ENCODE measurements at places on chromosomes 6 and 20.

DNA sequence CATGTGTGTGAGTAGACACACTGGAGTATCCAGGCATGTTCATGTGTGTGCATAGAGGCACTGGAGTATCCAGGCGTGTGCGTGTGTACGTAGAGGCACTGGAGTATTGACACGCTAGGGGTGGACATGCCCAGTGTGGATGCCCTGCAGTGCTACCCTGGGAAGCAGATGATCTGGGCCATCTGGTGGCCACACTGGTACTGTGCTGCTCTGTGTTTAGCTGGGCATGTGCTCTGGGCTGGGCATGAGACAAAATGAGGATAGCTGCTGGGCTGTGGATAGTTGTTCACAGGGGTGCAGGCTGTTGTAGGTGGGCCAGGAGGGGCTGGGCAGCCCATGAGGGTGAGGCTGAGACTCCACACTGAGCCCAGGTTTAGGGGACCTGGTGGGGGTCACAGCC is 24.0 kb upstream of the NPBWR2 start:
- DNase-seq, result no peak

DNA sequence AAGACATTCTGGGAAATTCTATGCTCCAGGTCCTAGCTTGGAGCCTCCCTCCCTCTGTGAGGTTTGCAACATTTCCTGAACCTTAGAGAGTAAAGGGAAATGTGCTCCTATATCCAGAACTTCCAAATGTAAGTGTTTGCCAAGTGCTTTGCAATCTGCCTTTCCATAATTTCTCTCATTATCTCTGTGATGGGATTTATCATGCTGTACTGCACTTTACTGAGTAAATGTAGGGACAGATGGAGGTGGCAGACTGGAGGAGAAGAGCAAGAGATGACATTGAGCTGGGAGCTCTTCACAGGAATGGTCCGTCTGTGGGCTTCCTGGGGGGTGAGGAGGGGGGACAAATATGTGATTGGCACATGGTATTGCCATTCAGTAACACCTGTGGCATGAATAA is 184.3 kb downstream of the SOX4 start:
- DNase-seq, result no peak

DNA sequence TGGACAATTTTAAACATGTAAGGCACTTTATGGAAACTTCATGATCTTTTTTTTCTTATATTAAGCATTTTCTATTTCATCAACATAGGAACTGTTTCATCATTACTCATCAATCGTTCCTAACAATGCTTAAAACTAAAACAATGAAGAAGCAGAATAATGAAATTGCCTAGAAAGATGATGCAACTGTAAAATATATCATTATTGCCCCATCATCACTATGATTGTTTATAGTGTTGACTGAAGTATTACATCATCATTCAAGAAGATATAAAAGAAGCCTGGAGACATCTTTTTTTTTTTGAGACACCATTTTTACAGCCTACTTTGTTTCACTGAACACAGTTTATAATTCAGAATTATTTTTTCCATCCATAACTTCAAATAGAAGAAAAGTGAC is 147.2 kb downstream of the TRDN start:
- no peak for DNase-seq

GRCh38 chr6:1015825-1016224 is 296.1 kb upstream of the FOXQ1 start:
- no peak for DNase-seq

DNA sequence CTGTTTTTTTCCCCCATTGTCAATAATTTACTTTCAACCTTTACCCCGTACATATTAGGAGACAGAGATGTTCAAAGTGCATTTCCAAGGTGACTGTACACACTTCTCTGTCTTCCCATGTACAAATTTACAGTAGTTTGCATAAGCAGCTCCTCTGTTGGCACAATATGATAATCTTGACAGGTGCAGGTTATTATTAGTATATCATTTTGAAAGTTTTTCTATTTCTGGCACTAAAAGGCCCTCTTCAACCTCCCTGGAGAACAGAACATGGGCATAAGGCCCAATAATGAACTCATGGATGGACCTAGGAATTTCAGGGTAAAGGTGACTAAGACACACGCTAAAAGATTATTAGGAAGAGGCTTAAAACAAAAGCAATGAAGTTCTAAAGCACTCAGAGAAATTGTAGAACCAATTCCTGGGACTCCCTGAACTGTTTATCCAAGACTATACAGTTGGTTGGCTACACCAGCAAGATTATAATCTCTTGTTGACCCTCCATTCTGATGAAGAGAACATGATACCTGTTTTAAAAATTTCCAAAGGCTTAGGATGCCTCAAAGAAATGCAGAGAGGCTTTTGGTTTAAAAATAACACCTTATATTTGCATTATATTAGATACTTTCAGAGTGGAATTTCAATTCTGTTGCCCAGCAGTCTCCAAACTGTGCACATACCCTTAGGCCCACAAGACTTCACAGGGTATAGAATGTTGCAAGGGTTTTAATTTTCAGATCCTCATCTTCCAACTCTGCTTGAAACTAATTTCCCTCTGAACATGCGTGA is 1.1 kb downstream of the AIG1 start:
- no peak for DNase-seq

- no peak for DNase-seq
Measured at GRCh38 chr20:11248687-11249638, 575.2 kb upstream of the JAG1 start.

Data from CD4-positive, alpha-beta T cell treated with Interferon alpha-2 for 1 hour (primary cell).